Posterior vena cava (tissue), 2 donors: ENCODE measurements at places on chromosomes 11 and 22. TPM values are rescaled to one million over a fixed set of nuclear protein-coding genes. Genes with fewer than 3 reads are reported as not detected.

GRCh38 chr11:70005107-70005818 is 72.9 kb upstream of the ANO1 start:
- DNase-seq: peak; percentile 3

DNA sequence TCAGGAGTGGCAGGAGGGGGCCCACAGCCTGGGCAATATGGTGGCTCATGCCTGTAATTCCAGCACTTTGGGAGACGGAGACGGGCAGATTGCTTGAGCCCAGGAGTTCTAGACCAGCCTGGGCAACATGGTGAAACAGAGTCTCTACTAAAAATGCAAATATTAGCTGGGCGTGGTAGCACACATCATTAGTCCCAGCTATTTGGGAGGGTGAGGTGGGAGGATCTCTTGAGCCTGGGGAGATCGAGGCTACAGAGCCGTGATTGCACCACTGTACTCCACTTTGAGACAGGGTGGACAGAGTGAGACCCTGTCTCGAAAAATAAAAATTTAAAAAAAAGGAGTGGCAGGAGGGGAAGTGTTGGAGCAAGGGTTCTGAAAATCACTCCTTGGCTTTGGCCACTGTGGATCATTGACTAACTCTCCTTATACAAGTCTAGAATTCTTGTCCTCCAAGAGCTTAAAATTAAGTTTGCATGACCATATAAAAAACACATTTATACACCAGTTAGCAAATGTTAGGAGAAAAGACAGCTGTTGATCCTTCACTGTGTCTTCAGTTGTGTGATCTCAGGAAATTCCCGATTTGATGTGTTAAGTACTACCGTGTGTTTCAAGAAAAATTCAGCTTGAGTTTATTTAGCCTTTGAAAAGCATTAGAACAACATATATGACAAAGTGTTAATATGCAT is 2.3 kb upstream of the WEE1 start:
- no peak for DNase-seq

GRCh38 chr11:103228807-103229206 is 119.6 kb downstream of the DYNC2H1 start:
- DNase-seq: no peak

DNA sequence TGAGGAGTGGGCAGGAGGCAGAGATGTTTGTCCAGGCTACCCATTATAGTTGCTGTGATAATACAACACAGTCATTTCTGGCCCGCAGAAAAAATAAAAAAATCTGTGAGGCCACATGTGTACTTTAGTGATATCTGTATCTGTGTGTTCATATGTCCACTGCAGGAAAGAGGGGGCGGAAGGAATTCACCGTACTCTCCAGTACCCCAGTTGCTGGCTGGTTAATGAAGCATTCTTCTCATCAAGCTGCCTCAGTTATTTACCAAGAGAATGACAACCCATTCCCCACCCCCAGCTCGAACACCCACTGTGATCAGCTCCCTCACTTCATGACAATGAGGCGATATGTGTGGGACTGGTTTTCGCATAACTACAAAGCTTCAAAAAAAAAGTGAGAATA is 309.3 kb downstream of the SOX6 start:
- no peak for DNase-seq

DNA sequence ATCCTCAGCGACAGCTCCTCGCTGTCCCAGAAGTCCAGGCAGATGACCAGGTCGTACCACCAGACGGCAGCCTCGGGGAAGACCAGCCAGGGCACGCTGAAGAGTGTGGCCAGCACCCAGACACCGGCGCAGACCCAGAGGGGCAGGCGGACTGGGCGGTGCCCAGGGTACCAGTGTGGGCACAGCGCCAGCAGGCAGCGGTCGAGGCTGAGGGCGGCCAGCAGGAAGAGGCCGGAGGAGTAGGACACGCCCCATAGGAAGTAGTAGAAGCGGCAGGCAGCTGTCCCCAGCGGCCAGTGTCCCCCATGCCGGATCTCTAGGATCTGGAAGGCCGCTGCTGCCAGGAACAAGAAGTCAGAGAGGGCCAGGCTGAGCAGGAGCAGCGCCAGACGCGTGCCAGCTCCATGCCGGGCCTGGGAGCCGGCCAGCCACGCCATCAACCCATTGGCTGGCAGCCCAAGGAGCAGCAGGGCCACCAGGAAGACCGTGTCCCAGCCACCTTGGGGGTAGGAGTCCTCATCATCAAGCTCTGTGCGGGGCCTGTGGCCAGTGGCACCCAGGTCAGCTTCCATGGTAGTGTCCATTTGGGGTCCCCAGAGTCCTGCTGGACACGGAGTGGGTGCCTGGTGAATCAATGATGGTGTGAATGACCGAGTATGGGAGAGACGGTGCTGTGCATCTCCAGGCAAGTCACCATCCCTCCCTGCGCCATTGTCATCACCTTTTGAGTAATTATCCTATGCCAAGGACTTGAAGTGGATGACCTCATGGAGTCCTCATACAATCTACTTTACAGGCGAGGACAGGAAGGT is at the start of gene GPR152:
Gene GPR152, minus strand, starts transcription at position 589 of the 812 bp plus-strand sequence. Its CDS starts 5 bp downstream, at position 584.
- no peak for DNase-seq

DNA sequence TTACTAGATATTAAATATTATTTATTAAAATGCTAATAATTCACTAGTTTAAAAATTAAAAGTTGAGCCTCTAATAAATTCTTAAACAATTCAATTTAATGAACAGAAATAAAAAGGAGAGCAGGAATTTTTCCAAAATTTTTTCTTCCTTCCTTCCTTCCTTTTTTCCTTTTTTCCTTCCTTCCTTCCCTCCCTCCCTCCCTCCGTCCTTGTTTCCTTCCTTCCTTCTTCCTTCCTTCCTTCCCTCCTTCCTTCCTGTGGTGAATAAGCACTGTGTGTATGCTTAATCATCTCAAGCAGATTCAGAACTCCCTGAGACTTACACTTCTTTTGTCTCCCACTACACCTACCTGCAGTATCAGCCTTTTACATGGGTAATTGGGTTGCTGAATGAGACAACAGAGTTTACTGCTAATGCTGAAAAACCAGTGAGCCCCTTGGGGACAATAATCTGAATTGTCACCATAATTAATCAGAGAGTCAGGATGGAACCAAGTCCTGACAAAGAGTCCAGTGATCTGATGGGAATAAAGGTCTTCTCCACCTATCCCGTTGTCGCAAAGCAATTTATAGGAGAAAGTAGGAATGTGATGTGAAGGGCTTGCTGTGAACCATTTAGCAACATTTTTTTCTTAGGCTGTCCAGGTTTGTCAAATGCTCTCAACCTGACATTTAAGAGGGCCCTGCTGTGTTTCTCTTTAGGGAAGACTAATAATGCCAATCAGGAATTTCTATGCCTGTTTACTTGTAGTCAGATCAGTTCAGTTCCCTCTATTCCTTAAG is 58.1 kb upstream of the CEP295 start:
- DNase-seq: no peak

DNA sequence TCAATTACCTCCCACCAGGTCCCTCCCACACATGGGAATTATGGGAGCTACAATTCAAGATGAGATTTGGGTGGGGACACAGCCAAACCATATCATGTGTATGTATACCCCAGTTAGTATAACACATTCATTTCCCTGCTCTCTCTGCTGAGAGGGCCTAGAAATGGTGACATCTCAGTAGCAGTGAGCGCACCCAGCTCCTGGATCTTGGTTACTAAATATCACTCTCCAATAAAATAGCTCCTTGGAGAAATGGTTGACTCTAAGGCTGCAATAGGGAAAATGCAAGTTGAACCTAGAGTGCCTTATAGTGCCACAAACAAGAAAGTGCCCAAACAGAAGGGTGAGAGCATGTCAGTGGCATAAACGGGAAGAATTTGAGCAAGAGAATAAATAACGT is 59.6 kb downstream of the ARHGEF12 start:
- no peak for DNase-seq

DNA sequence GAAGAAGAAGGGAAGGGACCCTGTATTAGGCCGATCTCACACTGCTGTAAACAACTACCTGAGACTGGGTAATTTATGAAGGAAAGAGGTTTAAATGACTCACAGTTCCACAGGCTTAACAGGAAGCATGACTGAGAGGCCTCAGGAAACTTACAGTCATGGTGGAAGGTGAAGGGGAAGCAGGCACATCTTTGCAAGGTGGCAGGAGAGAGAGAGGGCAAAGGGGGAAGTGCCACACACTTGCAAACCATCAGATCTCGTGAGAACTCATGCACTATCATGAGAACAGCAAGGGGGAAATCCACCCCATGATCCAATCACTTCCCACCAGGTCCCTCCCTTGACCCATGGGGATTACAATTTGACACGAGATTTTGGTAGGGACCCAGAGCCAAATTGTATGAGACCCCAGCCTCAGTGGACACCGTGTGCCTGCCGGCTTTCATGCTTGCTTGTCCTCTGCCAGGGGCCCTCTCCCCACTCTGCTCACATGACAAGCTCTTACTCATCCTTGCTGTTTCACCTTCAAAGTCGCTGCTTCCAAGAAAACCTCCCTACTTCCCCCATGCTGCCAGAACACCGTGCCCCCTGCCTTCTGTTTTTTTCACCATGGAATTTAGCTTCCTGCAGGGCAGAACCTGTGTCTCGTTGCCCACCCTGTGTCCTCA is 23.3 kb upstream of the PPFIA1 start:
- no peak for DNase-seq

DNA sequence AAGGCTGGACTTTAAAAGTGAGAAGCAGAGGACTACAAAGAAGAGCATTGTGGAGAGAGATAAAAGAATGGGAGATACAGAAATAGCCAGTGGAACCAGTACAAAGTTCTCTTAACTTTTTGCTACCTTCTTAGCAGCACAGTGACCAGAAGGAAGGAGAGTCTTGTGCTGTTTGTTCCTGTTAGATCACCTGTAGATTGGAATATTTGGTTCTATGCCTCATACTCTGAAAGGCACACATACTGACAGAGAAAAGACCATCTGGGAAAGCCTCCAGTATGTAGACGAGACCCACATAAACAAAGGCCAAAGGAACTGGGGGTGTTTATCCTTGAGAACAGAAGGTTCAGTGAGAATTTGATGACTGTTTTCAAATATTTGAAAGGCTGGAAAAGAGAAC is 18.7 kb downstream of the RNF141 start:
- DNase-seq: no peak

DNA sequence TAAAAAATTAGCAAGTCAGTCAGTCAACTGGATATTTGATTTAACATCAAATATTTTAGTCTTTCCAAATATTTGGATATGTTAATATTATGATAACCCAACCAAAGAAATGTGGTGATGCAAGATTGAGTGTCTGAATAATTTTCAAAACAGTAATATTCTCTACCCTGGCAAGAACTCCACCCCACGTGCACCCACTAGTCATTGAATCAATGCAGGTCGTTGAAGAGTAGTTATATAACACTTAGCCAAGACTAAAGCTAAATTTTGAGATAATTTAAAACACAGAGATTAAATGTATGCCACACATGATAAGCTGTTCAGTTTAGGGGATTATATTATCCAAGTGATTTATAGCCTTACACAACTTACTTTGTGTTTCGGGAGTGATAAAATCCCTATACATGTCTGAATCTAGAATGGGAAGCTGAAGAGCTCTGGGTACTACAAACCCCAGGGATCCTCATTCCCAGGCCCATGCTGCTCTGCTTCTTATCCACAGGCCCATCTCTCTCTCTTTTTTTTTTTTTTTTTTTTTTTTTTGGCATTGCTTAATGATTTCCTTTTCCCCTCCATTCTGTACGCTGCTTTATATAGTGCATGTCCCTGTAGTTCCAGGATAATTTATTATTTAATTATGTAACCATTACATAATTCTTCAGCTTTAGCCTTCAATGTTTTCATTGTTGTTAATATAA is 392.9 kb downstream of the NTM start:
- DNase-seq: no peak

- DNase-seq: no peak
Observed at GRCh38 chr22:45602004-45602733, 69.5 kb upstream of the ATXN10 start.

- DNase-seq: no peak
Observed at GRCh38 chr22:39408173-39408572, 8.6 kb downstream of the TAB1 start.

Gene DEUP1
- total RNA-seq: not detected

Gene MUC15
- not detected for total RNA-seq
